ENCODE measurements at places on chromosomes 6 and 20. TPM values are rescaled to one million over a fixed set of nuclear protein-coding genes. Genes with fewer than 3 reads are reported as not detected.

GRCh38 chr6:107691062-107691751, 132.9 kb downstream of the SCML4 start:
- ATAC-seq = no peak

Gene POM121L2
- not detected for total RNA-seq

DNA sequence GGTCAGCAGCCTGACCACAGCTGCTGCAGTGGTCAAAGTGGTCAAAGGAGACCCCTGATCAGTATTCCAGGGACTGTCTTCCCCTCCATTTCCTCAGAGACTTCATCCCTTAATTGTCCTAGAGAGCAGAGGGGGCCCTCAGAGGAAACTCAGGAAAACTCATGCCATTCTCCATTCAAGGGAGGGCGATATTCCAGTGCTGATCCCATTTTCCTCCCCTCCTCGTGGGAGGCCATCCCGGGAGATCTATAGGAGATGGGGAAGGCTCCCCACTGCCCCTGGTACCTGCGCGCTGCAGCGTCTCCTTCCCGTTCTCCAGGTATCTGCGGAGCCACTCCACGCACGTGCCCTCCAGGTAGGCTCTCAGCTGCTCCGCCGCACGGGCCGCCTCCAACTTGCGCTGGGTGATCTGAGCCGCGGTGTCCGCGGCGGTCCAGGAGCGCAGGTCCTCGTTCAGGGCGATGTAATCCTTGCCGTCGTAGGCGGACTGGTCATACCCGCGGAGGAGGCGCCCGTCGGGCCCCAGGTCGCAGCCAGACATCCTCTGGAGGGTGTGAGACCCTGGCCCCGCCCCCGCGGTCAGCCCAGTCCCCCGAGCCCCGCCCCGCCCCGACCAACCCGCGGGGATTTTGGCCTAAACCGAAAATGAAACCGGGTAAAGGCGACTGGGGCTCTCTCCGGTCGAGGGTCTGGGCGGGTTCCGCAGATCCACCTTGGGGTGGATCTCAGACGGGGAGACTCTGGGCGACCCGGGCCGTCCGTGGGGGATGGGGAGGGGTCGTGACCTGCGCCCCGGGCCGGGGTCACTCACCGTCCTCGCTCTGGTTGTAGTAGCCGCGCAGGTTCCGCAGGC, 878 bp downstream of the HLA-C start:
- ATAC-seq = peak; percentile 67

- no peak for ATAC-seq
Measured at GRCh38 chr20:22582386-22582963, 1.9 kb downstream of the FOXA2 start.

- no peak for ATAC-seq
Measured at GRCh38 chr20:23686046-23686750, 2.6 kb downstream of the CST4 start.

DNA sequence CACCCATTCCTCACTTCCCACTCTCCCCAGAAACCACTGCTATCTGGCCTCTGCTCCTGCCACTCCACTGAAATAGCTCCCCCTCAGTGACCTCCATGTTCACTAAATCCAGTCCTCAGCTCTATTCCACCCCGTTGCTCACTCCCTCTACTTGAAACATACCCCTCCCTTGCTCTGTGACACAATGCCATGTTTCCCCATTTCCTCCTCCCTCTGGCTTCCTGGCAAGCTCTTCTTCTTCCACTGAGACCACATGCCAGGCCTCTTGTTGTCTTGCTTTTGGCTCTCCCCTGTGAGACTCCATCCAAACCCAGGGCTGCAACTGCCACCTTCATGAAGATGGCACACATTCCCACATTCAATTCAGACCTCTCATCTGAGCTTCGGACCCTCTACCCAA, 13.9 kb downstream of the TMEM151B start:
- no peak for ATAC-seq

DNA sequence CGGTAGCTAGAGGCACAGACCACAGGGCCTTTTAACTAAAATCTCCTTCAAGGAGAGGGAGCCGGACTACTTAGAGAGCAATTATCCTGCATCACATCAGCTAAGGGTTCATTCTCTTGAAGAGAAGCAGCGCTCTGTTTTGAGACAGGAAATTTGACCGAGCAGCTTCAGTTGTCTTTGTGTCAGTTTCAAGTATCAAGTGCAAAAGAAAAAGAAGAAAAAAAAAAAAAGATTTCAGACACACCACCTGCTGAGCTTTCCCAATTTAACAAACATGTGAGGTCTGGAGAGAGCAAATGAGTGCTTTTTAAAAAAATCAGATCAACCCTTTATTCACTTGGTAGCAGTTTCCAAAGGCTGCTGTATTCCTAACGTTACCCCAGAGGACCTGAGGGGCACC, 273.5 kb upstream of the POU3F2 start:
- no peak for ATAC-seq
